ENCODE measurements at places on chromosomes 6 and 20. TPM values are rescaled to one million over a fixed set of nuclear protein-coding genes. Genes with fewer than 3 reads are reported as not detected.

GRCh38 chr20:44439318-44439717, 36.4 kb upstream of the TTPAL start:
- ATAC-seq = no peak

GRCh38 chr6:155121699-155122098, 126.6 kb downstream of the TIAM2 start:
- peak; percentile 39 for ATAC-seq

- ATAC-seq = no peak
These were observed 122.5 kb downstream of the RNGTT start for GRCh38 chr6:88840796-88841539.

The TTBK1 gene
- total RNA-seq = 0.20 TPM

Measured in gastroesophageal sphincter (tissue), 4 donors.